ENCODE measurements at places on chromosomes 7 and 10.

DNA sequence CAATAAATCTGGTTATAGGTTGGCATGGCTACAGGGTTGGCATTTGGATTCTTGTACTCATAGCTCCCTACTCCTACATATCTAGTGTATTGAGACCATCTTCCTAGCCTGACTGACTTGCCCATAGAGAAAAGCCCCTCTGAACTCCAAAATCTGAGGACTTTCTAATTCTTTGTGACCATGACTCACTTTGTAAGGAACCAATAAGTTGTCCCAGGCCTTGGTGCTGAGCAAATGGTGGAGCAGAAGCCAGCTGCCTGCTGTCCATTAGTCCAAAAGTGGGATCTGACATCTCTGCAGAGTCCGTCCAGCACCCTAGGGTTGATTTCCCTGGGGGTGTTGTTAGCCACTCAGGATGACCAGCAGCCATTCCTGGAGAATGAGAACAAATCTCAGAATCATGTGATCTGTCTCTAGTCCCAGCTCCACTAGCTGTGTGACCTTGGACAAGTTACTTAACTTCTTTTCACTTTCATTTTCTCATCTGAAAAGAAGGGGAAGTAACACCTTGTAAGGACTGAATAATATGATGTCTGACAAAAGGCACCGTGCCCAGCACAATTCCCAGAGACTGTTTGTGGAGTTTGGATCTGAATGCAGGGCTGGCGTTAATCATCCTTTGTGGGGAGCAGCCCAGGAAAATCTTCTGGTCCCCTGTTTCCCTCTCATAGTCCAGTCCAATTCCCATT, 44.1 kb downstream of the MTURN start:
- no peak for DNase-seq

DNA sequence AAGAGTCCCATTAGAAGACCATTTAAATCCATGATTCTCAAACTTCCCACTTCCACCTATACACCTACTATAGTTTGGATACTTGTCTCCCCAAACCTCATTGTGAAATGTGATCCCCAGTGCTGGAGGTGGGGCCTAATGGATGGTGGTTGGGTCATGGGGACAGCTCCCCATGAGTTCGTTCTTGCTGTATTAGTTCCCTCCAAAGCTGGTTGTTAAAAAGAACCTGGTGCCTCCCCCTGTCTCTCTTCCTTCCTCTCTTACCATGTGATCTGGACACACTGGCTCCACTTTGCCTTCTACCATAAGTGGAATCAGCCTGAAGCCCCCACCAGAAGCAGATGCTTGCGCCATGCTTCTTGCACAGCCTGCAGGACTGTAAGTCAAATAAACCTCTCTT, 53.9 kb downstream of the WIPF3 start:
- no peak for DNase-seq

GRCh38 chr10:327889-328852, 192.9 kb downstream of the ZMYND11 start:
- no peak for DNase-seq

- DNase-seq, result peak; percentile 70
Observed at GRCh38 chr7:140673063-140673773, 473 bp downstream of the ADCK2 start.

DNA sequence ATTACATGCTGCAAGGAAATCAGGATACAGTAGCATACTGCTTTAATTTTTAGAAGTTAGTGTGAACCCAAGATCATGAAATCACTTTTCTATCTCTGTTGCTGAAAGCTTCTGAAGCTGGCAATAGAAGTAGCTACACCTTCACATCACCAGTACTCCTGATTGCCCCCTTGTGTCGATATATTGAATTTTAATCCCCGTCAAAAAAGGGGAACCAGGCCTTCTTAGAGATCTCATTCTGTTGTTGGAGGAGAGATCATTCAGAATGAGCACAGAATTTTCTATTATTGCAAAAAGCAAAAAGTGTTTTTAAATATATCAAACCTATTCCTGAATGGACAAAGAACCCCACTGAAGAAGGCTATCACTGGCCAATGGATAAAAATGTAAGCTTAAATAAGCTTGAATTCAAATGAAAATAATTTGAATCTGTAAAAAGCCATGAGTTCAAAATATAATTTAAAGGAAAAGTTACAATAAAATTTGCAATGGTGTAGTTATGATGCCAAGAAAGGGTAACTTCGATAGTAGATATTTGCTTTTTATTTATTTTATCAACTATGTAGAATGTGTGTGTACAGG, 39.7 kb upstream of the TEX47 start:
- no peak for DNase-seq

DNA sequence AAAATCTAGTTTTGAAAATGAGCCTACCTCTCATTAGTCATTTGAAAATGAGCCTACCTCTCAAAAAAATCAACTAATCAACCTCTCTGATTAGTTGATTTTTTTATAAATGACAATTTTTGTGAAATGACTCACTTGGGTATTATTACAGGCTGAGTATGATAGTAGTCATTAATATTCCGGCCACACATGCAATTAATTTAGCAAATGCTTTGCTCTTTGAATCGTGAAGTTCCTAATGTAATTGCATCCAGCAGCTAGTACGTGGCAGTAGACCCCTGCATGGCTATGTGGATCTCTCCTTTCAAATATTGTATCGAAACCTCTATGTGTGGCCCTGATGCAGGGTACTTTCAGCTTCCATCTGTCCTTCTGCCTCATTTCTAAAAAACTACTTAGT, 245.9 kb upstream of the PHYHIPL start:
- no peak for DNase-seq

- no peak for DNase-seq
Observed at GRCh38 chr10:86219271-86219670, 147.3 kb downstream of the GRID1 start.

GRCh38 chr7:111362506-111363054, 199.7 kb downstream of the IMMP2L start:
- DNase-seq, result no peak

GRCh38 chr7:136033413-136034031, 56.4 kb upstream of the MTPN start:
- no peak for DNase-seq

DNA sequence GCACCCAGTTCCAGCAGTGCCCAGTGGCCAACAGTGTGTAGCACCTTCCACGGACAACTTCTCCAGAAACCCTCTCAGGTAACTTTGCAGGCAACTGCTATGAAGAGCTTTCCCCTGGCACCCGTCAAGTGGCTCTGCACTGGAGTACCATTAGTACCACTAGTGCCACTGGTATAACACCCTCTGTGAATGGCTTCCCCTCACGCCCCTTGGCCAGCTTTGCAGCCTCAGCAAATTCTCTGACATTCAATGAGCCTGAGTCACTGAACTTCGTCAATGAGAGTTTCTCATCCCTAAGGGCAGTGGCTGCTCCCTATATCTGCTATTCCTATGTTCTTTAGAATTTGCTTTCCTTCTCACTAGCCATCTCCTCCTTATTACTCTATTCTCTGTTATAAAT, 7.6 kb upstream of the HERPUD2 start:
- no peak for DNase-seq

DNA sequence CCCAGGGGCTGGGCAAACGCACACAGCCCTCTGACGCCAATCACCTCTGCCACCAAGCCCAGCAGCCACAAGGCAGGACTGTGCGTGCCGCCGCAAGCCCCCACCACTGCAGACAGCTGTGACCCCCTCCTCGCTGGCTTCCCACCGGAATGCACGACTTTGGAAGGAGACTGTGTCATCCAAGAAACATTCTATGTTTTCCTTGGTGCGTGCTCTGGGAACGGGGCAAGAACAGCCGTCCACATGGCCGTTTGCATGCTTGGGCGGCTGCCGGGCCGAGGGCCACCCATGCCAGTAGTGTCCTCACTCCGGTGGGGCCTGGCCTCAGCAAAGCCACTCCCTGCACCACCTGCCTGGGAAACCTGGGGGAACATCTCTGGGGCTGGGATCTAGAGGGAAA, 17.6 kb upstream of the ELN start:
- DNase-seq, result no peak

DNA sequence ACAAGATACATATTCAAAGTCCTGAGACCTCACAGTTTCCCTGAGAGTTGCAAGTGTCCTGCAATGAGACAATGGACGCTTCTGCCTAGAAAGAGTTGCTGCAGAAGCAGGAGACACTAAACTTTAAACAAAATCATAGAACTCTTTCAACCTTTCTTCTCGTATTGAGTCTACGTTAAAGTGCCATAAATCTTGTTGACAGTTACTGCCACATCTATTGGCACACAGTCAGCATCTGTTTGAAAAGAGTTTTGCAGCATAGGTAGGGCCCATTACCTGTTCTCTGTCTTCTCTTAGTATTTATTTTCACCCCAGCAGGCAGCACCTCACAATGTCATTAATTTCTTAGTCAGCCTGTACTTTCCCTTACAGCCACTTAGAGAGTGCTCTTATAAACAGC, 335.3 kb upstream of the ETV1 start:
- DNase-seq, result no peak

DNA sequence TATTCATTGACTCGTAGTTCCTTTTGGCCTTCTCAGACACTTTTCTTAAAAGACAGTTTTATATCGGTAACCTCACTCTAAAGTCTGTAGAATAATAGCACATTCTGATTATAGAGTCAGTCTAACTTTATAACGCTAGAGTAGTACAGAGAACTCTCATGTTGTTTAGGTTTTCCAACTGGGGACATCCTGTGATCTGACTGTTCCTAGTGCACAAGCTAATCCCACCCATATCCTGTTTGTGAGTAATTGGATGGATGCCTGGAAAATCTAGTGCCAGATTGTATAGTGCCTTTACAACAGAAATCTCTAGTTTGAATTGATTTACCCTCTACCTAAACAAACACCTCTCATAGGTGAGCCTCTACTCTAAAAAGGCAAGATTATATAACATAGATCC, 107.4 kb downstream of the ZEB1 start:
- DNase-seq, result no peak

- no peak for DNase-seq
Observed at GRCh38 chr10:26517141-26517867, 79.2 kb downstream of the APBB1IP start.

DNA sequence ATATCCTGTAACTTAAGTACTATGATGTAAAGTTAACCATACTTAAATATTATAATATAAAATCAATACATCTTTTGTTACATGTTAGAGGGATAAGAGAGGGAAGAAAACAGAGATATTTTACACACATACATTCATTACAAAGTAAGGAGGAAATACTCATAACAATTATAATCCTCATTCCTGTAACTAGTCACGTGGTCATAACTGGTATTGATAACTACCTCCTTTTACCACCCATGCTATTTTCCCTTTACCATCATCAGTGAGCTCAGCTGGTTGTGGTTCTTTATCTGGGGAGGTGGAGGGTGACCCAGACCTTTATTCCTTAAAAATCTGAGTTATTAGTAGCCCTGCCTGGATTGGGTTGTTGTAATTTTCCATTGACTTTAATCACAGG, 8.3 kb downstream of the GIMAP8 start:
- DNase-seq, result no peak

DNA sequence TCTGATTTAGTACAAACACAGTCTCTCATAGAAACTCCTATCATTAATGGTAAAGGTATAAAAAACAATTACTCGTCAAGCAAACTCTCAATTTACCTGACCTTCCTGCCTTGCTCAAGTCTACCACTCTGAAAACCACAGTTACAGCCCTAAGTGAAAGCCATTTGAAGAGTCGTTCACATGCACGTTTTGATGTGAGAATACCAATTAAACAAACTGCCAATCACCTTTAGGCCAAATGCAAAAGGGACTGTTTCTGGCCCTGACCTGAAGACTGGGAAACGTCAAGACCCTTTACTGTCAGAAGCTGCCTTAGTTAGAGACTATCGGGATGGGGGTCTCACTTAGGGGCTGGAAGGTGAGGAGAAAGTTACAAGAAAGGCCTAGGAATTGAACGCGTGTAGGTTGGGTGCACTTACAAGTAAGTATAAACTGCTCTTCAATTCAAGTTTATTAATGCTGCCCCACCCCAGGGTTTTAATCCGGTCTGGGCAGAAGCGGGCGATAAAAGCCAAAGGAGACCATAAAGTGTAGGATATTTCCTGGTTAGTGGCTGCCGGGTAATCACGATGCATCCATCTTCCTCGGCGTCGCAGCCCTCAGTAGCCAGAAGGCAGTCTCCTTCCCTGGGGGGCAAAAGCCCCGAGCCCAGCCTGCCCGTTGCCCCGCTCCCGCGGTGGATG, 935 bp downstream of the TM9SF3 start:
- DNase-seq, result no peak

DNA sequence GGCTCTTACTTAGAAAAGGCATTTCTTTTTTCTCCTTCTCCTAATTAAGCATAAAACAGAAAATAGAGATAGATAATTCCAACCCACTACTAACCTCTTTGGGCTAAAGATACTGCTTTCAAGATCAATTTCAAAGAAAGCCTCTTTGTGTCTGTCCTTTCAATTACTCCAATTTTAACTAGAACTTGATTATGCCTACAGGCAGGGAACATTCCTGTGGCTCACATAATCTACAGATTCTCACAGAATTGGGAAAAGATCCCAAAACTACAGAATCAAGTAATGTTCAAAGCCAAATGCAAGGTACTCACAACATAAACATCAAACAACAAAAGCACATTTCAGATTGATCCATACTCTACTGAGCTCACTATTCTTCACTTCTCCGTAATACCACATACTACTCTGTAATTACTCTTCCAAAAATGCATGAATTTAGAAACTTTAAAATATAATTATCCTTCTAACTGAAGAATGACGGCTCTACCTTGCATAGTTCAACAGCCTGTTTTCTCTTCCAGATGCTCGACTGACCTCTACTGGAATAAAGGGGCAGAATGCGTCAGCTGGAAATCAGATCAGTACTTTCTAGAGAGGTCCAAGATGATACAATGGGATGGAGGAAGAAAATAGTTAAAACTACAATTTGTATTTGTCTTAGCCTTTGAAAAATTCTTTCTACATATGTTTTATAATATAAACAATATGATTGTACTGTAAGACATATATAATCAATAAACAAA, 3.9 kb downstream of the MTERF1 start:
- no peak for DNase-seq

GRCh38 chr7:44305564-44306507, 19.6 kb downstream of the CAMK2B start:
- DNase-seq, result peak; percentile 11

- no peak for DNase-seq
Observed at GRCh38 chr7:5177060-5177459, 13.0 kb upstream of the WIPI2 start.

DNA sequence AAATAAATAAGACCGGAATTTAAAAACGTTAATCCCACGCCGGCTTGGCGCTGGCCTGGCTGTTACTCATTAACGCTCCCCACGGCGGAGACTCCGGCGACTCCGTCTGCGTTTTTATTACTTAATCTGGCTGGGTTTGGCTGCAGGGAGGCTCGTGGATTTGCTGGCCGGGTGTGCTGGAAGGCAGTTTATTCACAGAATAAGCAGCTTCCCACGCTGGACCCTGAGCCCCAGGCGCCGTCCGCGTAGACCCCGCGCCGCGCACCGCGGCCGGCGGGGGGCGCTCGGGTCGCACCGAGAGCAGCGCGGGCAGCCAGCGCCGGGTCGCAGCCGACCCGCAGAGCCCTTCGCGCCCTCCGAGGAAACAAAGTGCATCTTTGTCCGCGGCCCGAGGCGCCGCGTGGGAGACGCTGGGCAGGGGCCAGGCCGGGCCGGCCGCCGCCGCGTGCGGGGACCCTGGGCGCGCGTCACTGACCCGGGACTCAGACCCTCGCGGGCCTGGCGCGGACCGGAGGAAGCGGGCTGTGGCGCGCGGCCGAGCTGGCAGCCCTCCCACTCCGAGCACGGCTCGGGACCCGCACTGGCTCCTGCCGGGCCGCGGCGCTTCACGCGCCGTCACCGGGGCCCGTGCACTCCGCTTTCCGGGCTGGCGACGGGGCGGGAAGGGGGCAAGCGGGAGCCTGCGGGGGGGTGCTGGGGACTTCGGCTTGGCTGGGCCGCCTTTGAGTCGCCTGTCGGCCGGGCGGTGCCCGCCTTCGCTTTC, 587 bp upstream of the GRK5 start:
- DNase-seq, result peak; percentile 58

All from mesothelial cell of epicardium (in vitro differentiated cells).